DMS153 (cell line): ENCODE measurements at places on chromosomes 6 and 20.
A peak's percentile ranks its signal among the peaks of the same experiment; 100 is the strongest.

DNA sequence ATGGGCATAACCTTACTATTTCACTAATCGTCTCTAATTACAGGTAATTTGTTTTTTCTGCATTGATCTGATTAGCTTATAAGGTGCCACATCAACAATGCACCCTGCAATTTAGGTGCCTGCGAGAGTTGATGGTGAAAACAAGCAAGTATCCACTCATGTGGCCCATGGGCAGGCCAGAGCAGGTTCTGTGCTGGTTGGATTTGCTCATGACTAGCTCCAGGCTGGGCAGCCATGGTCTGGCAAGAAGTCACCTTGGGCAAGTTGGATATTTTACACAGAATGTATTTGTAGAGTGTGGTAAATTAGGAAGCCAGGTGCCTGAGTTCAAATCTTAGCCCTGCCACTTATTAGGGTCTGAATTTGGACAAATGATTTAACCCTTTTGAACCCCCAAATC is 25.3 kb downstream of the RAB44 start:
- DNase-seq = no peak

DNA sequence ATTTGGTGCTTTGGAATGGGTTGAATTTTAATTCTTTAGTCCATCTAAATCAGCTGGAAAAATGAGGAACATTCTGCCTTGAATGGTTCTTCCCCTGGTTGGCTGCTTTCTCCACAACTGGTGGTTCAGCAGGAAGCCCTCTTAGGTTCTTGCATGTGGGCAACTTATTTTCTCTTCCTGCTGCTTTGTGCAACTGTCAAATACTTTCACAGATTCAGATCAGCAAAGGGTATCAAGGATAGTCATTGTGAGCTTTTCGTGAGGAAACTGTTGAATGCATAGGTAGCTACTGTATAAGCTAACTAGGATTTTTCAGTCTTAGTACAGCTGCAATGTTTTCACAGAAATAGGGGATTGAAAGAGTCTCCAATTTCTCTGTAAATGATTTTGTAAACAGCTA is 72.9 kb upstream of the MRAP2 start:
- DNase-seq = no peak

- DNase-seq = no peak
These were observed 121.6 kb upstream of the RNF24 start for GRCh38 chr20:4136967-4137334.

- no peak for DNase-seq
These were observed 104.9 kb upstream of the NT5E start for GRCh38 chr6:85344996-85345395.

DNA sequence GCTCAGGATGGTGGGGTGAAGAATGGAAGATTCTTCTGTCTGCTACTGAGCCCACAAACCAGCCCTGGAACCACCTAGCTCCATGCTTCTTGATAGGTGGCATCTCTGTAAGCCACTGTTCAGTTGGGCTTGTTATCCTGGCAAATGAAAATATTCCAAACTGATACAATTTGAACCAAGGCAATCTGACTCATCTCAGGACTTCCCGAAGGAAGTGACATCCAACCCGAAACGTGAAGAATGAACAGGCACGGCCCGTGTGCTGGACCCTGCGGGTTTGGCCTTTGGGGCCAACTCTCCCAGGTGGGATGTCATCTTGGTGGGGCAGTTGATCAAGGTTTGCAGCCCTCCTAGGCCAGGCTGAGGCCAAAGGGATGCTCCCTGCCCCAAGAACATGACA is 160.3 kb downstream of the PREX1 start:
- no peak for DNase-seq

GRCh38 chr6:131910956-131911355 is 40.2 kb downstream of the CCN2 start:
- DNase-seq = peak; percentile 8

DNA sequence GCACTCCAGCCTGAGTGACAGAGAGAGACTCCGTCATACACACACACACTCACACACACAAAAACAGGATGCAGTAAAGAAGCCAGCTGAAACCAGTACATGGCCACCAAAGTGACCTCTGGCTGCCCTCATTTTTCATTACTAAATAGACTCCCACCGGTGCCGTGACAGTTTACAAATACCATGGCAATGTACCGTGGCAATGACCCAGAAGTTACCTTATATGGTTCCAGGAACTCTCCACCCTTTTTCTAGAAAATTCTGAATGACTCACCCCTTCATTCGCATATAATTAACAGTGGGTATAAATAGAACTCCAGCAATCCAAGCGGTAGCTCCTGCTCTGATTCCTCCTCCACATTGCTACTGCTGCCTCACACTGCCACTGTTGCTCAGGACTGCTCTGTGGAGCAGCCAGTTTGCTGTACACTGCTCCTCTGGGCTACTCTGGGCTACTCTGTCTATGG is 57.7 kb downstream of the SNX5 start:
- DNase-seq = no peak

DNA sequence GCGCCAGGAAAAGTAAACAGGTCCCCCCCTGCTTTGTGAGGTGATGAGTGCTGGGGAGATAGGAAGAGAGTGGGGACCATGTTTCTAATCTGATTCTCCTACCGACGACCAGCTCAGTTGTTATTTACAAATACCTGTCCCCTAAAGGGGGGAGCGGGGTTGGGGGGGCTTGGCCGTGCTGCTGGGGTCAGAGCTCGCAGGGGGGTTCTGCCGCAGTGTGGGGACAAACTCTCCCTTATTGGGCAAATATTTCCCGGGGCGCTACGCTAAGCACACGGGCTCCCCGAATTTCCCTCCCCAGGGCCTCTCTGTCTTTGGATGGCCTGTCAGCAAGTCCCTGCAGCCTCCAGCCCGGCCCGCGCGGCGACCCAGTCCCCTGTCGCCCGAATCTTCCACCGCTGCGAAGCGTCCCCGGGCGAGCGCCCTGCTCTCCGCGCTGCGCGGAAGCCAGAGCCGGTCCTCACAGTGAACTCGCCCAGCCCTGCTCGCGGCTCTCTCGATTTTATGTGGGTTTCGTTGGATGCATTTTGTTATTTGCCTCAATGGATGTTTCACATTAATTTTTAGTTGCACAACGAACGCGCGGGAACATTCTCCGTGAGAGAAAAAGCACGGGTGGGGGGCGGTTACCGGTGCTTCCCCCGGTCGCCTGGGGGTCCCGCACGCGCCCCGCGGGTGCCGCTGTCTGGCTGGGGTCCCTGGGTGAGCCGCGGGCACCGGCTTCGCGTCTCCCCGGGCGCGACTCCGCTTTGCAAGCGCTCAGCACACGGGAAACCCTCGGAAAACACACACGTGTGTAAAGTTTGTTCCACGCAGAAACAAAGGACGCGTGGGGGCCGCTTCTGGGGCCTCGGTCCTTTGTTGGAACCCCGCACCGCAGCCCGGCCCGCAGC is 1.5 kb upstream of the STX16 start:
- no peak for DNase-seq

DNA sequence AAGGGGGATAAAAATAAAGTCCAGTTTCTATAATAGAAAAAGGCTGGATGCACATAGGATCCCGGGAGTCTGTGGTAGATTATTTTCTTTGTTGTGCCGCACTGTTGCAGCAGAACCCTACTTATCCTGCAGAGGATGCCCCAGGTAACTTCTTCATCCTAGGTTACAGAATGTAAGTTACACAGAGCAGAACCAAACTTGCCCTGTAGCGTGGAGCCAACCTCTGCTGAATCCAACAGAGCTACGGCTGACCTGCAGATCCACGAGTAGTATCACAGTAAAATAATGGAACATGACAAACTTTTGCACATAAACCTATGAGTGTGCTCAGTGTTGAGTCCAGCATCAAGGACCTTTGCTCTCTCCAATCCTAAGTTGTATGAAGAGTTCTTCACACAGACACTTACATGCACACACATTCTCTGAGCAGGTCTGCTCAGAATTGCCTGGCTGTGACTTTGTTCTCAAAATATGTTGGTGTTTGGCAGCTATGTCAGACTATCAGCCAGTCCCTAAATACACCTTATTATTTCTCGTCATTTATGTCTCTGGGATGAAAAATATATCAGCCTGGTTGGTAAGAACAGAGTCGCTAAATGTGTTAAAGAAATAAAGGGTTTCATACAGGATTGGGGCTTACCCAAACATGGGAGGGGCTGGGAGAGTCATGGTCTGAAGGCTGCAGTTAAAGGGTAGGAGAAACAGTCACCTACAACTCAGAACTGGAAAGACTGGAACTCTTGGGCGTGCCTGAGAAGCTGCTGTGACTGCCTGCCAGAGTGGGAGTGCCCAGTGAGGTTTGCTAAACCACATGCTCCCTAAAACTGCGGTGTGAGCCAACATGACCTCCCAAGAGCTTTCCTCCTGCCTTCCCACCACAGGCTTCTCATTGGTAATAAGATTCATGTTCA is 165.1 kb upstream of the SLC24A3 start:
- no peak for DNase-seq

- DNase-seq = no peak
These were observed 109.8 kb downstream of the ZDHHC14 start for GRCh38 chr6:157490611-157491269.

GRCh38 chr6:36389353-36389752 is 1.9 kb upstream of the ETV7 start:
- DNase-seq = no peak

GRCh38 chr6:46967826-46968349 is 46.1 kb upstream of the ADGRF5 start:
- DNase-seq = no peak

GRCh38 chr20:35207950-35208611 is 18.4 kb upstream of the MMP24 start:
- DNase-seq = peak; percentile 46

- no peak for DNase-seq
These were observed 400.3 kb downstream of the TFAP2A start for GRCh38 chr6:10014557-10014956.

DNA sequence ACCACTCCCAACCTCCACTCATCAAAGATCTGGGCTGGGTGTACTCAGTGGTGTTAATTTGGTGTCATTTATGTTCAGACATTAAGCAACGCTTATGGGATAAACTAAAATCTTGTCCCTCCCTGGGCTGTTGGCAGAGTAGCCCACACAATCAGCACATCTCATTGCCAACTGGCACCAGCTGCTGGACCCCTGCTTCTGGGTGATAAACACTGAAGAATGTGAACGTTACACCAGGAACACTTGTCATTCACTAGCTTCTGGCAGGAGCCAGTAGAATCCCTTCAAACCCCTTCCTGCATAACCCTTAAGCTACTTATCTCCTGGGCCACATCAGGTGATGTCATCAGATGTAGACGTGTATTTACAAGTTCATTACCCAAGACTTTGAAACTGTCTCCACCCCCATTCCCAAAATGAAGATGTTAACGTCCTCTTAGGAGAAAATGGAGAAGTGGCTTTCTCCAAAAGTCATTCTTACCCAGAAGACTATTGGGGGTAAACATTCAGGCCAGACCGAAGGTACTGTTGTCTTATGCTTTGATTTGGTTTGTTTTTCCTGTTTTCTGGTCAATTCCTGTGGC is 107.8 kb upstream of the CD93 start:
- DNase-seq = no peak

DNA sequence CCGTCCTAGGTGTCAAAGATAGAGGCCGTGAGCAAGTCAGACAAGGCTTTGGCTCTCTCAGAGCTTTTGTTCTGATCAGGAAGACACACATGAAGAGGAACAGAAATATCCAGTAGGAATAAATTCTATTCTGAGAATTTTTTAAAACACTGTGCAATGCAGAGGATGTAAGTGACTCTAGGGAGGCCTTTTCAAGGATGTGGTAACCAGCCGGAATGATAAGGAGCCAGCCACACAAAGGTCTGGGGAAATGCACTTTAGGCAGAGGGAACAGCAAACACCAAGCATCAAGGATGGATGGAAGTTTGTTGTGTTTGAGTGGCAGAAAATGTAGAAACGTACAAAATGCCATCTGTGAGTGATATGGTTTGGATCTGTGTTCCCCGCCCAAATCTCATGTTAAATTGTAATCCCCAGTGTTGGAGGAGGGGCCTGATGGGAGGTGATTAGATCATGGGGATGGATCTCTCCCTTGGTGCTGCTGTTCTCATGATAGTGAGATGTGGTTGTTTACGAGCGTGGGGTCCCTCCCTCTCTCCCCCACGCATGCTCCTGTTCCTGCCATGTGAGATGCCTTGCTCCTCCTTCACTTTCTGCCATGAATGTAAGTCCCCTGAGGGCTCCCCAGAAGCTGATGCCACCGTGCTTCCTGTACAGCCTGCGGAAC is 93.6 kb upstream of the CDYL start:
- no peak for DNase-seq

GRCh38 chr6:138485005-138485545 is 14.2 kb downstream of the NHSL1 start:
- DNase-seq = peak; percentile 62

- peak; percentile 87 for DNase-seq
These were observed 1371.5 kb downstream of the EPHA7 start for GRCh38 chr6:92047860-92048259.

DNA sequence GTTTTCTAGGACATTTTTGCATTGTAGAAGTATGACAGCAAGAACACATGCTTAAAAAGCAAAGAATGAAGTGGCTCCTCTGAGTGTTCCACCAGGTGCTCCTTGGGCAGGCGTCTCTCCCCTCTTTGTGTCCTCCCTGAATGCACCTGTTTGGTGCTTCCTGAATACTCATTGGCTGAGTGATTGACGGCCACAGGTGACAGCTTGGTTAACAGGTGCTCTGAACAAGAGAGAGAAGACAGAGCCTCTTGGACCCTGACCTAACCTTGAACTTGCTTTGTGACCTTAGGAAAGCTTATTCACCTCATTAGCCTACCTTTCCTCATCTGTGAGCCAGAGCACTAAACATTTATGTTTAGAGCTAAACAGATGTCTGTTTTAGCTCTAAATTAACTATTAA is 93.7 kb downstream of the TULP4 start:
- no peak for DNase-seq

DNA sequence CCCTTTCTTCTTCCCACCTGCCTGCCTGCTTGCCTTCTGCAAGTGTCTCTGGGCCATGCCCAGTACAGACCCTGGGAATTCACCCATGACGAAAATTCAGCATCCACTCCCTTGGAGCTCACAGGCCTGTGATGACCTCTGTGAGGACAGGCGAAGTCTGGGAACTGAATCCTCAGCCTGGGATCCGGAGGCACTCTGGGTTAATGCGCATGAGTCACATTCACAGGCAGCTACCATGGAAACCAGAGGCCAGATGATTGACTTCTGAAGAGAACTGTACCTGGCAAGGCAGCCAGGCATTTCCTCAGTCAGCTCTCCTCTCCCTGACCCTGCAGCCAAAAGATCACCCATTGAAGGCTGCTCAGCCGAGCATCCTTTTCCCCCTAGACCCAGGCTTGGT is 41.0 kb downstream of the SLC9A8 start:
- DNase-seq = no peak

GRCh38 chr6:47180633-47181032 is 129.1 kb downstream of the TNFRSF21 start:
- DNase-seq = peak; percentile 29
